ENCODE measurements at places on chromosomes 1 and 21.
A peak's percentile ranks its signal among the peaks of the same experiment; 100 is the strongest.

GRCh38 chr1:236024641-236025040 is 40.2 kb downstream of the NID1 start:
- DNase-seq = peak; percentile 30

DNA sequence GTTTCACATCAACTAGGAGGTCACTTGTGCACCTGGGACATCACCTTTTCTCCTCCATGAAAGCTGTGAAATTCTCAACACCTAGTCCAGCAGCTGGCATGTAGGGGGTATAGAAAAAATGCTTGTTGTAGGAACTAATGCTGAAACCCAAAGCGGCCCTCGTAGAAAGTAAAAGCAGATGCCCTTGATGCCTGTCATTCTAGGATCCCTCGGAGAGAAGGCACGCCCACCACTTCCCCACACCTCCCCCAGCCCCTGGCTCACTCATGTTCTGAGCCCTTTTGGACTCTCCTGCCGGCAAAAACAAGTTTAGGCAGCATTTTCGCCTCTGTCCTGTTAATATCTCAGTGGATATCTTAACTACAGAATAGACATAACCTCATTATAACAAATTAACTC is 36.5 kb downstream of the RIPK4 start:
- DNase-seq = no peak

DNA sequence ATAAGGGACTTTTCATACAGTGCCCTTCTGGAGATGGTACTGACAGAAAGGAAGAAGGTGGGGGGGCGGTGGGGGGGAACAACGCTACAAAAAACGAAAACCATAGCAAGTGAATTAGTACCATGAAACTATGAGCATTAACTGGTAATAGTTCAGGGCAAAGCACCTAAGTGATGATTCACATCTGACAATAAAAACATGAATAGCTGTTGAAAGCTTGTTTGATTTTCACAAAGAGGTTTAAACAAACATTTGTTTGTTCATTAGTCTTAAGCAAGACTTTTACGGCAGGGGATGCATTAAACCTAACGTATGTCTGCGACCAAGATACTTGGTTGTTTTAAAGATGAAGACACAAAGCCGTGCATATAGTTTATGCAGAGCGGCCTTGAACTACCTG is 177.5 kb downstream of the LMO4 start:
- no peak for DNase-seq

DNA sequence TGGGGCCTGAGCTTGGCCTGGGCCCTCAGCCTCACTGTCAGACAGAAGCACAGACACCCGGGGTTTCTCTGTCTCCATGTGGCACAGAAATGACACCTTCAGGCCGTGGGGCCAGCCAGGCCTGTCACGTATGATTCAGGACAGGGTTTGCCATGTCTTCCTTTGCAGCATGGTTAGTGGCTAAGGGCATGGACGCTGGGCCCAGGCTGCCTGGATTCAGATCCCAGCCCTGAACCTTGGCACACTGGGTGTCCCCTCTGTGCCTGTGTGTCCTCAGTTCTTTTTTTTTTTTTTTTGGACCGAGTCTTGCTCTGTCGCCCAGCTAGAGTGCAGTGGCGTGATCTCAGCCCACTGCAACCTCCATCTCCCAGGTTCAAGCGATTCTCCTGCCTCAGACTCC is 73.6 kb downstream of the SPSB1 start:
- DNase-seq = no peak

- no peak for DNase-seq
Measured at GRCh38 chr1:235838021-235838420, 28.7 kb downstream of the LYST start.

GRCh38 chr21:15514073-15514946 is 215.5 kb upstream of the USP25 start:
- peak; percentile 6 for DNase-seq
